NCI-H2107 (cell line): ENCODE measurements at places on chromosomes 4 and X.

GRCh38 chr4:2006956-2007653 is 1.7 kb downstream of the NELFA start:
- DNase-seq, result no peak

- no peak for DNase-seq
Measured at GRCh38 chrX:68177542-68177941, 255.8 kb downstream of the OPHN1 start.

- DNase-seq, result no peak
Measured at GRCh38 chr4:95107635-95108034, 349.9 kb downstream of the BMPR1B start.

GRCh38 chrX:47229427-47229826 is 3.4 kb upstream of the USP11 start:
- no peak for DNase-seq

DNA sequence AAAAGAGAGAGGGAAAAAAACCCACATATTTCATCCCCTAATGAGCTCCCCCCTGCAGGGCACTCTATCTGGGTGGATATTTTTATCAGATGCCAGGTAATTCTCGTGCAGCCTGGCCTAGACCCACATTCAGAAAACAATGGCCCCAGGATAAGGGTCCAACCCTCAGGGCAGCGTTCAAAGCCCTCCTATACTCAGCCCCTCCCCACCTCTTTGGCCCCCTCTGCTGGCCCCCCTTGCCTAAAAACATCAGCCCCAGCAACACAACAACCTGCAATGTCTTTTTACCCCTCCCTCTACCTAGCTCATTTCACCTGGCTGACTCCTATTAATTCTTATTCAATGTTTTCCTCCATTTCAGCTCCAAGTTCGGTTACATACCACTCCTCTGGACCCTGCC is 145.4 kb upstream of the MED14 start:
- DNase-seq, result no peak

GRCh38 chr4:96730432-96730831 is 890.5 kb downstream of the PDHA2 start:
- DNase-seq, result no peak
